GM06990 (cell line): ENCODE measurements at places on chromosomes 5 and 9.
A peak's percentile ranks its signal among the peaks of the same experiment; 100 is the strongest.

- DNase-seq = no peak
Measured at GRCh38 chr5:104370523-104370922, 807.9 kb upstream of the NUDT12 start.

GRCh38 chr5:157342822-157343402 is 77.0 kb downstream of the CYFIP2 start:
- no peak for DNase-seq

DNA sequence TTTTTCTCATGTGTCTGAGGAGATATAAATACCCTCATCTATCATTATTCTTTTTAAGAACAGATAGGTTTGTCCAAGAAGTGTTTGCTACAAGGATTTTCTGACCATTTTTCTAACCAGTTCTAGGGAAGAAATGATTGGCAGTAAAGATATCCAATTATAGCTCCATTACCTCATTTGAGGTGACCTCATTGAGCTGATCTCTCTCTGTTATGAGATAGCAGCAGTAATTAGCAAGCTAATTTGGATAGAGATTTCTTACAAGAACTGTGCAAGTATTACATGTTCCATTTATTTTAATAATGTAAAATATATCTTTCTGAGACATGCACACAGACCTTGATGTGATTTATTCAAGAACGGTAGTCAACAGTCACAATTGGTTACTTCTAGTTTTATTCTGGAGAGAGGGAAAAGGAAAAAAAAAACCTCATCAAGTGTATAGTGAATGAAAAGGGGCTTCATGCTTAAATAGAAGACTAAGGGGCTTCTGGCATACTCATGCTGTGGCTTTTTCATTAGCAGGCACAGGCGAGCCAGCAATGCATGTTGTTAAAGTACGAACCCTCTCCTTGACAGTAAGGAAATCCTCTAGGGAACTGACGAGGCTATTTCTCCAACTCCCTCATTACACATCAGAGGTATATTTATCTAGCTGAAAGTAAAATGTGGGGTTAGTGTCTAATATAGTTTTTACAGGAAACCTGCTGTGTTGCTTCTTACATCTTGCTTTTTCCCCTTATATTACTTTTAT is 127.3 kb downstream of the NUDT12 start:
- no peak for DNase-seq

DNA sequence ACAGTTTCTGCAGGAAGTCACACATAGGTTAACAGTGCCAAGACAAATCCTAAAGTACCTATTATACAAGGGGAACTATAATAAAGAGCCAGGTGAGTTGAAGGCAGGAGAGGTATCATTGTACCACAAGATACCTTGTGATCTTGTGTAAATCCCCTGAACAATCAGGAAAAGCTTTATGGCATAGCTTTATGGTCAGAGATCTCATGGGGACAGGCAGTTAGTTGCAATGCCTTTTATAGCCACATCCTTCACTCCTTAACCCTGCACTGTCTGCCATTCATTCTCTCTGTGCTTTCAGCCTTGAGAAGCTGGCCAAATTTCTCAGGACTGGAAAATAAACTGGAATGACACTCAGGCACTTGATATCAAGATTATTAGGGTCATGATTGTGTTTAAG is 97.0 kb downstream of the GHR start:
- no peak for DNase-seq

DNA sequence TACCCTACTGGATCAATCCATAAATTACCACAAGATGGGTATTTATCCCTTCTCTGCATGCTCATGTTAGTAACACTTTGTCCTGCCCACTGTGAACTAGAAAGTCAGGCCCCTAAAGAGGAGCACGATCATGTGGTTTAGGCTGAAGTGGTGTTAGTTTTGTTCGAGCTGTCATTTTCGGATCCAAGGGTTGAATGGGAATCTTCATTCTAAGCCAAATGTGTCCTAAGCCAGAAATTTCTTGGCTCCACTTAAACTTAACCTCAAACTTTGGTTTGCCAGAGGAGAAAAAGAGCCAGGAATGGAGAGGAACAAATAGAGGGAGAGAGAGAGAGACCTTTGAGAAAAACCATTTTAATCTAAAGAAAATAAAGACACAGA is 837.7 kb upstream of the ZNF608 start:
- no peak for DNase-seq

- DNase-seq = no peak
Measured at GRCh38 chr9:8259028-8259427, 459.4 kb upstream of the DMAC1 start.

GRCh38 chr5:146238973-146239372 is 35.6 kb downstream of the RBM27 start:
- DNase-seq = no peak

GRCh38 chr5:128844354-128844923 is 120.8 kb upstream of the SLC27A6 start:
- DNase-seq = no peak

DNA sequence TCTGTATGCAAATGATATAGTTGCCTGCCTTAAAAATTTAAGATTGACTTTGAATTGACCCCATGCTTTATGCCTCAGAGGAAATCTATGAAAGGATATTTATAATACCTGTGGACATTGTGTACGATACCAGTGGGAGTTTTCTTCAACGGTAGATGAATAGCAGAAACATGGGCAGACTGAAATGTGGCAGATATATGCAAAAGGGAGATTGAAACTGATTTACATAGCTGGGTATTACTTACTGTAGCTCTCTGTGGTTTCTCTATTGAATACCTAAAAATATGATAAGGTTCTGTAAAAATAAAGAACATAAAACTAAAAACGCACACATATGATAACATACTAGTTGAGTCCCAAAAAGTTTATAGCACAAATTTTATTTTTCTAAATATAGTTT is 345.2 kb upstream of the PCSK5 start:
- no peak for DNase-seq

- no peak for DNase-seq
Measured at GRCh38 chr5:10620346-10620745, 56.5 kb downstream of the ANKRD33B start.

- no peak for DNase-seq
Measured at GRCh38 chr5:171537070-171537849, 117.8 kb downstream of the FGF18 start.

- no peak for DNase-seq
Measured at GRCh38 chr5:167296661-167297060, 994.8 kb upstream of the WWC1 start.

GRCh38 chr9:94603259-94604160 is 9.9 kb upstream of the FBP2 start:
- peak; percentile 37 for DNase-seq

DNA sequence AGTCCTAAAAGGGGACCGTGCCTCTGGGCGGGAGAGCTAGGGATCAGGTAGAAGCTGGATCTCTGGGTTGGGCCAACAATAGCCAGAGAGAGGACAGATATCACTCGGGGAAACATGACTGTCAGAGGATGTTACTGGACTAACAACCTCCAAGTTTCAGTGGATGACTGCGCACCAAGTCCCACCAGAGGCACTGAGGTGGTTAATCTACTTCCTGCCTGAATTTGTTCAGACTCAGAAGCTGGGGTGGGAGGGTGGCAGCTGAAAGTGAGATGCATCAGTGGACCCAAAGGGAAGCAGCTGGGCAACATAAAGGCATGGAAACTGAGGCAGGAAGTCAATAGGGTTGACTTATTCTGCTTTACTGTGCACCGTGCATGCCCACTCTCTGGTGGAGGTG is 130.1 kb upstream of the SLC44A1 start:
- DNase-seq = peak; percentile 21

DNA sequence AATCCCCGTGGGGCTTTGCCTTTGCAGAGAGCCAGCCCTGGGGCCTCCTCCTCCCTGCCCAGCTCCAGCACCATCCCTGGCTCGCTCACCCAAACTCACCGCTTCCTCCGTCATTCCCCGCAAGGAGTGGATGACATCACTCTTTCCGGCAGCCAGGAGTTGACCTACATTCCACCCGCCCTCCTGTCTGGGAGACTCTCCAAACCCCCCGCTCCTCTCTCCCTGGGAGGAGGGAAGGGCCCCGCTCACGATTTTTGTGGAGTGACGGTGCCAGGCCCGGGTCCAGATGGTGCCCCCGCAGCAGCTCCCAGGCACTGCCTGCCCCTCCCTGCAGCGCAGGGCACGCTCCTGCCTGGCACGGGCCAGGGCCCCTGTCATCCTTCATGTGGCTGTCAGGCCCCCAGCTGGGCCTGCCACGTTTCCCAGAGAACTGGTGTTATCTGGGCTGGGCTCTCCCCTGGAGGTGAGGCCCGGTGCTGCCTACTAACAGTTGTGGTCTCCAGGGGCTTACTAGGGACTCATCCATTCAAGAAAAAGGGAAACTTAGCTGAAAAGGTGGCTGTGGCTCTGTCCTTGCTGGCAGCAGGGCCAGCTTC is 52.3 kb downstream of the NTNG2 start:
- no peak for DNase-seq

GRCh38 chr5:167730121-167730520 is 561.3 kb upstream of the WWC1 start:
- no peak for DNase-seq

- no peak for DNase-seq
Measured at GRCh38 chr5:6950860-6951259, 237.6 kb downstream of the TENT4A start.

- no peak for DNase-seq
Measured at GRCh38 chr9:120480707-120481106, 99.3 kb downstream of the CDK5RAP2 start.

DNA sequence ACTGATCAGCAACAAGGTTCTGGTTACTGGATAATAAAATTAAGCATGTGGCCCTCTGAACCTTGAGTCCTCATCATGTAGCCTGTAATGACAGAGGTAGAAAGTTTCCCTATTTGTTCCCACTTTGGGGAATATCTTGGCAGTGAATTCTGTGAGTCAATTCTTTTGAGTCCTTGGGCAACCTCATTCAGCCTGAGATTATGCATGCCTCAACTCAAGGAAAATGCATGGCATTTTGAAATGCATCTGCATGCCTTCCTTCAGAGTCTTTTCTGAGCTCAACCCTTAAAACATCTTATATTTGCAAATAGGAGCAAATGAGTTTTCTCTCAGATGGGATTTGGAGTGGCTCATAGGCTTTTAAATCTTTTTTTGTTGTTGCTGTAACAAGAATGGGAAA is 218.1 kb upstream of the CD180 start:
- no peak for DNase-seq

DNA sequence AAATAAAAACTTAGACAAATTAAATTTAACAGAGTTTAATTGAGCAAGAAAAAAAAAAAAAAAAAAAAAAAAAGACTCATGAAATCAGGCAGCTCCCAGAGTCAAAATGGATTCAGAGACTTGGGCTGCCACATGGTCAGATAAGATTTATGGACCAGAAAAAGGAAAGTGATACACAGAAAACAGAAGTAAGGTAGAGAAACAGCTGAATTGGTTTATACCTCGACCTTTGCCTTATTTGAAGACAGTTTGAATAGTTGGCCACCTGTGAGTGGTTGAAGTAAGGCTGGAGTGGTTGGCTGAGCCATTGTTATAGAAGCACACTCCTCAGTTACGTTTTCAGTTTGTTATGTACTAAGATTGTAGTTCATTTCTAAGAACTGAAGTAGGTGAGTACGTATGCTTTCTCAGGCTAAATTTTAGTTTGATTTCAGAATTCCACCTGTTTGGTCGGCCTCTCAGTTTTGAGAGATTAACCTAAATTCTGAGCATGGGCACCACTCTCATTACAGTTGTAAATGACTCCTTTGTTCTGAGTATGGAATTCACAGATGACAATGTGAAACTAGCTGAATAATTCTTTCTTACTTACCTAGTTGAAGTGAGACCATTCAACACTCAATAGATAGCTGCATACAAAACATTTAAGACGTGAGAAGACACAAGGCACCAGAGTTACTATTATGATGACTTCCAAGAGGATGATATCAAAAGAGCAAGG is 149.0 kb downstream of the AOPEP start:
- DNase-seq = peak; percentile 46

DNA sequence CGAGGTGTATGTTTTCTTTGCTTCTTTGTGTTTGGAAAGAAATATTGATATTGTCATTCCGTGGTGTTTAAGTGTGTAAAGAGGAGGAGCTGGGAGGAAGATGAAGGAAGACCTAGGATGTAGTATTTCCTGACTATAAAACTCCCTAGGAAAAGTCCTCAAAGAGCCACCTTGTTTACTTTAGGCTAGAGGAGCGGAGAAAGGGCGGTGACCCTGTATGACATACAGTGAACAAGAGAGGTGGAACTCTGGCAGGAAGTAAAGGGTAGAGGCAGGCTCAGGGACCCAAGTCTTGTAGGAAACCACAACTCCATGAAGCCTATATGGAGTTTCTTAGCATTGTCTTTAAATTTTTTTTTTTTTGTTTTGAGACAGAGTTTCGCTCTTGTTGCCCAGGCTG is 303.9 kb downstream of the DOCK8 start:
- DNase-seq = no peak

GRCh38 chr9:96333958-96334357 is 32.0 kb upstream of the HSD17B3 start:
- no peak for DNase-seq

DNA sequence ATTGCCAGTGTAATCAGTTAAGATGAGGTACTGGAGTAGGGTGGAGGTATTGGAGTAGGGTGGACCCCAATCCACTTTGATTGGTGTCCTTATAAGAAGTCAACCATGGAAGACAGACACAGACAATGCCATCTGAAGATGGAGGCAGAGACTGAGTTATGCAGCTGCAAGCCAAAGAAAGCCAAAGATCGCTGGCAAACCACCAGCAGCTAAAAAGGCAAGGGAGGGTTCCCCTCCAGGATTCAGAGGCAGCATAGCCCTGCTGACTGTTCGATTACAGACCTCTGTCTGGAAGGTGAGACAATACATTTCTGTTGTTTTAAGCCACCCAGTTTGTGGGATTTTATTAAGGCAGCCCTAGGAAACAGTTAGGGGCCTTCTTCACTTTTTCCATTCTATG is 30.5 kb upstream of the CKMT2 start:
- DNase-seq = no peak

GRCh38 chr5:172319708-172320441 is 36.3 kb upstream of the UBTD2 start:
- DNase-seq = peak; percentile 44

DNA sequence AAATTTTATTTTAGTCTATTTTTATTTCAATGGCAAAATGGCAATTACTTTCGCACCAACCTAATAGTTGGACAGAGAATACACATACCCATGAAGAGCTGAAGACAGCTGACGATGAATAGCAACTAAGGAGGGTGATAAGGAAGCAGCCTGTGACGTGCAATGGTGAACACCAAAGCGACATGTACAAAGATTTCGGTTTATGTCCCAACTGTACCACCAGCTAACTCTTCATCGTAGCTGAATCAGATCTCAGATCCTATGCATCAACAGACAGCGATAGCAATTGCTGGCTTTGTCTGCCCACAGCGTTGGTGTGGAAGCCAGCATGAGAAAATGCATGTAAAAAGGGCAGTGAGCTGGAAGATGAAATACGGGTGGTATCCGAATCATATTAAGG is 130.6 kb upstream of the ANKH start:
- no peak for DNase-seq

- DNase-seq = no peak
Measured at GRCh38 chr5:43110606-43111170, 10.0 kb upstream of the ZNF131 start.
